Forelimb muscle (tissue), 1 donor: ENCODE measurements at places on chromosomes 13 and 19. TPM values are rescaled to one million over a fixed set of nuclear protein-coding genes. Genes with fewer than 3 reads are reported as not detected.

The KLK14 gene
- 0.34 TPM for polyA plus RNA-seq

The CGB1 gene
- polyA plus RNA-seq, result not detected

The ZNF667 gene
- polyA plus RNA-seq, result 11.3 TPM

- peak; percentile 71 for DNase-seq
These were observed 14.0 kb upstream of the TUBB4A start for GRCh38 chr19:6516018-6516658.

The ZNF586 gene
- 13.6 TPM for polyA plus RNA-seq

The ZNF563 gene
- 1.8 TPM for polyA plus RNA-seq

The CPB2 gene
- 0.11 TPM for polyA plus RNA-seq

GRCh38 chr13:37141011-37141410, 35.5 kb upstream of the CSNK1A1L start:
- no peak for DNase-seq
